ENCODE measurements at places on chromosomes 5 and 9. TPM values are rescaled to one million over a fixed set of nuclear protein-coding genes. Genes with fewer than 3 reads are reported as not detected.

Gene EIF4E1B
- not detected for total RNA-seq

Gene ORM2
- total RNA-seq: not detected

Gene IL13
- not detected for total RNA-seq

Gene IFNA21
- not detected for total RNA-seq

Gene ACOT12
- total RNA-seq: 0.39 TPM

Gene BRINP1
- not detected for total RNA-seq

Gene LIX1
- not detected for total RNA-seq

Gene PCSK1
- total RNA-seq: not detected

Gene SPINK7
- not detected for total RNA-seq

Gene ARHGEF28
- not detected for total RNA-seq

Gene KIF3A
- total RNA-seq: 10.2 TPM

Gene SNCAIP
- total RNA-seq: not detected

Gene OR1J4
- not detected for total RNA-seq

Gene IL4
- not detected for total RNA-seq

Gene HTR4
- total RNA-seq: not detected

Gene ZNF618
- 1.2 TPM for total RNA-seq

Gene CCL21
- not detected for total RNA-seq

Gene JADE2
- total RNA-seq: 120 TPM

Gene INVS
- total RNA-seq: 13.6 TPM

Gene AOPEP
- total RNA-seq: 6.9 TPM

Gene C9orf153
- 1.0 TPM for total RNA-seq

Gene BTNL3
- total RNA-seq: not detected

Gene SPATA31E1
- total RNA-seq: not detected

Gene WNK2
- total RNA-seq: 0.19 TPM

Gene ZDHHC21
- 2.7 TPM for total RNA-seq

Gene ARL14EPL
- total RNA-seq: not detected

All from CD4-positive, alpha-beta T cell (primary cell).